HFFc6 (cell line): ENCODE measurements at places on chromosomes 3 and 15. TPM values are rescaled to one million over a fixed set of nuclear protein-coding genes. Genes with fewer than 3 reads are reported as not detected.

The KY gene
- 0.20 TPM in 1 of 3 replicates, not detected in the others for total RNA-seq

The C3orf49 gene
- not detected in 3 replicates for total RNA-seq

The TLR9 gene
- not detected in 3 replicates for total RNA-seq

The CXCR6 gene
- total RNA-seq = not detected in 2 replicates

DNA sequence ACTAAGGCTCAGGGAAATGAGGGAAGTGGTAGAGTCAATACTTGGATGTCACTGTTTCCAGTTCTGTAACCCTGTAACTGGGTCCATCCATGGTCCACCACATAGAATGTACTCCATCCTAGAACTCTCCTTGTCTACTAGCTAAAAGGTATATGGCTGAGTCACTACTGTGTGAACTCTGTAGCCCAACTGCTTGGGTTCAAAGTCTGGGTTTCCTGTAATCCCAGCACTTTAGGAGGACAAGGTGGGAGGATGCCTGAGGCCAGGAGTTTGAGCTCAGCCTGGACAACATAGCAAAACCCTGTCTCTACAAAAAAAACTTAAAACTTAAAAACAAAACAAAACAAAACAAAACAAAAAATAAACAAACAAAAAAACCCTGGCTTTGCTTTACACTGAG is 5.3 kb upstream of the DIS3L start:
- no peak overlapping the region for H3K4me3 ChIP-seq
- H3K27me3 ChIP-seq = peaks cover 5% of the 10 kb centered on the region; the same call in 1 of the 2 replicates
- DNase-seq = no peak
- no peaks in the 10 kb centered on the region for H3K36me3 ChIP-seq
